ENCODE measurements at places on chromosomes 2 and 18.

DNA sequence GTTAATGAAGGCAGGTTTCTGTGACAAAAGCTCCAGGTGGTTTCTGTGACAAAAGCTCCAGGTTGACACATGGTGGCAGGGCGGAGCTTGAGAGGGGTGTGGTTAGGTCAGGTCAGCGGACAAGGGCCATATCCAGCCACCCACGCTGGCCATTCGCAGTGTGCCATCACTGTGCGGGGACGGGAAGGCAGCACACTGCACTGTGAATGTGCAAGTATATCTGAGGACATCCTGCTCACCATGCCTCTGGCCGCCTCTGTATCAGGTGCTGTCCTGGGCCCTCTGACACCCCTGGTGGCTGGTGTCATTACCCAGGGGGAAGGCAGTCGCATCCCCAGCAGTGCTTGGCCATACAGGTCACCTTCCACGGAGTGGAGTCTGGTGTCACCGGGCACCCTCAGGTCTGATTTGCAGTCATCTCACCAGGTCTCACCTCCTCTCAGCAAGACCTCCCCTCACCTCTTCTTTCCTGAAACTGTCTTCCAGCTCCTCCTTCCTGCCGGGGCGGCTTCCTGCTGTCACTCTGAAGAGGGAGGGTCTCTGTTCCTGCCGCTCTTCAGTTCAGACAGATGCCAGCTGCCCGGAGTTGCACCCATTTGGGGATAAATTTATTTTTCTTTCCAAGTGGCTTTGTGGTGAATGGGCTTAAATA, 34.9 kb downstream of the CTIF start:
- no peak for DNase-seq

GRCh38 chr2:136344339-136344738, 226.4 kb upstream of the CXCR4 start:
- no peak for DNase-seq

DNA sequence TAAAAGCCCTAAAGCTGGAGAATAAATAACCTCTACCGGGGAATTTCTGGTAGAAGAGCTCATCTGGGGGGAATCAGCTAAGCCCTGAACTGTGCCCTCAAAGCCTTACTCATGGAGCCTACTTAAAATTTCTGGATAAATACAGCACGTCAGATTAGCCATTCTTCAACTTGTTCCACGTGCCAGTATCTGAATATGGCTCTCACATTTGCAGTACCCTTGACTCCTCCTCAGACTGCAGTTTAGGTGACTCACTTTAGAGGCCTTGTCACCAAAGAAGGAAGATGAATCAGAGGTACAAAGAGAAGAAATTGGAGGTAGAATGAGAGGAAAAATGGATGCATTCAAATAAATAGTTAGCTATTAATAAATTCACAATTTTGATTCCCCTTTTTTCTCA, 34.6 kb upstream of the POTEC start:
- DNase-seq, result peak; percentile 61

GRCh38 chr2:222548992-222549391, 106.9 kb downstream of the FARSB start:
- no peak for DNase-seq

DNA sequence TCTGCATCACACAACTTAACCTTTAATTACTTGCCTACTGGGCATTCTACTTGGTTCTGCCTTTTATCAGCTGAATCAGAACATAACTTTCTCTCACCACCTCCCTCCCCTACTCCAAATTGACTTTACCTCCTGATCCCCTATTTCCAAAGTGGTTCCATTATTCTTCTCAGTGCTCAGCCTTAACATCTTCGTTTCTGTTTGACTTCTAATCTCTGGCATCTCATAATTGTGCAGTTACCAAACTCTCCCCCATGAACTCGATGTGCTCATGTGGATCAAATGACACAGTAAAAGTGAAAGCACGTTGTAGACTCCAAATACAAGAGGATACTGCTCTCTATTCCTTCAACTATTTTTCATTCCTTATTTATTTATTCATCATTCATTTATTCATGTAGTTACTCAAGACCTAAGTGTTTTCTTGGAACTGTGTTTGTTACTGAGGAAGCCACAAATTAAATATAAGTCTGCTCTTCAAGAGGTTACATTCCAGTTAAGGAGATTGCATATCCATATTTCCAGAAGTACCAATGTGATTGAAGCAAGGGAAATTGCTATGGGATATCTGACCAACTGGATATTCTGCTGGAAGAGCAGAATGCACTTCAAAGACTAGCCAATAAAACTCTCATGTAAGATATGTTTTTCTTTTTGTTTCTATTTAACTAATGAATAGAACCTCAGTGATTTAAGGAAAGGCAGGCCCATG, 158.8 kb downstream of the TMEFF2 start:
- no peak for DNase-seq

- no peak for DNase-seq
Observed at GRCh38 chr2:236608710-236609109, 39.1 kb downstream of the ACKR3 start.

- DNase-seq, result no peak
Observed at GRCh38 chr2:230328155-230328458, 1.1 kb downstream of the SP140L start.

- no peak for DNase-seq
Observed at GRCh38 chr2:155665704-155666103, 666.8 kb downstream of the NR4A2 start.

GRCh38 chr2:151918308-151918707, 90.1 kb upstream of the ARL5A start:
- DNase-seq, result no peak

- no peak for DNase-seq
Observed at GRCh38 chr2:113183703-113184102, 9.9 kb downstream of the PSD4 start.

DNA sequence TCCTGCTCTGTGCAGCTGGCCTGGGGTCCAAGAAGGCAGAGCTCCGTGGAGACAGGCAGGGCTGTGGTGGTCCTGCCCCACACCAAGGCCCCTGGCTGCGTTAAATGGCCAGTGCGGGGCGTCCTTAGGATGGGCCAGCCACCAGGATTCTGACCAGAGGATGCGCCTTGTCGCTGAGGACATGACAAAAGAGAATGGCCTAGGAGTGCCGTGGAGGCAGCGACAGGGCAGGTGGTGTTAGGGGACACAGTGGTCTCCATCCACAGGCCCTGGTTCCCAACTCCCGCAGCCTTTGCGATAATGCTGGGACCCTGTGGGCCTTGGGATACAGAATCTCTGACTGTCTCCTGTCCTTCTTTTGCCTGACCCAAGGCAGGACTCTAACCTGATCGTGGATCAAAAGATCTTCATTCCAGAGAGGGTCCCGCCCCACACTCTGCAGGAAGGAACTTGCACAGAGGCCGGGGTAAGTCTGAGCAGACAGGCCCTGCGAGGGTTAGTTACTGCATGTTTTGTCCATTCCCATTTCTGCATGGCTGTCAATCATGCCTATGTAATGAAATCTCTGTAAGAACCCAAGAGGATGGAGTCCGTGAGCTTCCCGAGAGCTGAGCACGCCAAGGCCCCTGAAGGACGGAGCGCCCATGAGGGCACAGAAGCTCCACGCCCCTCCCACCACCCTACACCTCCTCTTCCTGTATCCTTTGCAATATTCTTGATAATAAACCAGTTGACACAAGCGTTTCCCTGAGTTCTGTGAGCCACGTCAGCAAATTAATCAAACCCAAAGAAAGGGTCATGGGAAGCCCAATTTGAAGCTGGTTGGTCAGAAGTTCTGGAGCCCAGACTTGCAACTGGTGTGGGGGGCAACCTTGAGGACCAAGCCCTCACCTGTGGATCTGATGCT, 251.5 kb upstream of the SALL3 start:
- DNase-seq, result no peak

- no peak for DNase-seq
Observed at GRCh38 chr2:140808820-140809219, 1322.0 kb downstream of the LRP1B start.

DNA sequence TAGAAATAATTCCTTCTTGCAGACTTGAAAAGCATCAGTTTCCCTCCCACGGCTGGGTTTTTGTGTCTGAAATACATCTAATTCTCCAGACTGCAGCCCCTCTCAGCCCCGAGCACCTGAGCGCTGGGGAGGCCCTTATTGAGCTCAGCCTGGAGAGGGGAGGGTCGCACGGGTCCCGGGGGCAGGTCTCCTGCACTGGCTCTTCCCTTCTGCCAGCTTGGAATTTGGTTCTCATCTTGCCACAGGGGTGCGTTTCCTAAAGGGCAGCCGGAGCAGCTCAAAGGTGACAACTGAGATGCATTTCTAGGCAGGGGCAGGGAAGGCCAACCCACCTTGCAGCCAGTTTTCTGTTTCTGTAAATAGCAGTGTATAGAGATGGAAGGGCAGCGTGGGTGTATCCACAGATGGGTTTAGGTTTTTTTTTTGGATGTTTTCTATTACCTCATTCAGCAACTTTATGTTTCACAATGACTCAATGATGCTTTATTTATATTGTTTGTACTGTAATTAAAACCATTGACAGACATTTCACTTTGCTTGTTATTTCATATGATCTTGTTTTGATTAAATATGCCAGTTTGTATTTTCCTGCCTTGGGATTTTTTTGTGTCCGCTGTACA, 37.0 kb downstream of the GBX2 start:
- no peak for DNase-seq

- DNase-seq, result no peak
Observed at GRCh38 chr2:31764169-31764568, 183.4 kb upstream of the SRD5A2 start.

DNA sequence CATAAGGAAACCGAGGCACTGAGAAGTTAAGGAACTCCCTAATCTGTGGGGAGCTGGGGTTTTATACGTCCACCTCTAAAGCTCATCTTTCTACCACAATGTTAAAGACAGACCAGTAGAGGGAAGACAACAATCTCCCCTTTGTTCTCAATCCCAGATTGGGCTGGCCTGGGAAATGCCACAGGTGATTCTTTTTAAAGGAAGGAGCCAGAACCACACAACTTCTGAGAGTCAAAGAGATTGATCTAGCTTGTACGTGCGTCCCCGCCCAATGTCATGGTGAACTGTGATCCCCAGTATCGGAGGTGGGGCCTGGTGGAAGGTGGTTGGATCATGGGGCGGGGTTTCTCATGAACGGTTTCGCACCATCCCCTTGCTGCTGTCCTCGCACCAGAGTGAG, 81.8 kb upstream of the LCLAT1 start:
- no peak for DNase-seq

DNA sequence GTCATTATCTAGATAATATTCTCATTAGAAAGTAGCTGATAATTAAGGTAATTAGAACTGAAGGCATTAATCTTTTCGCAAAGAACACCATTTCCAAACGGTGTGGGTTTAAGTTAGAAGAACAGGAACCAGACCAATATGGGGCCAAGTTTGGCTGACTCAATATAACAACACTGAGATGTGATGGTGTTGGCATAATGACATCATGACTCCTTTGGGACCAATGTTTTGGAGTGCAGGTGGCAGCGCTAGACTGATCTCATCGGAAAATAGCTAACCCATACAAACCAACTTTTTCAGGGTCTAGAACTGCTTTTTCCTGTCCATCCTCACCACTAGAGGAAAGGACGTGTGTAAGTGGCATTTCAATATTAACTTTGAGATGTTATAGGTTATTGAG, 1171.7 kb upstream of the ZEB2 start:
- DNase-seq, result no peak

DNA sequence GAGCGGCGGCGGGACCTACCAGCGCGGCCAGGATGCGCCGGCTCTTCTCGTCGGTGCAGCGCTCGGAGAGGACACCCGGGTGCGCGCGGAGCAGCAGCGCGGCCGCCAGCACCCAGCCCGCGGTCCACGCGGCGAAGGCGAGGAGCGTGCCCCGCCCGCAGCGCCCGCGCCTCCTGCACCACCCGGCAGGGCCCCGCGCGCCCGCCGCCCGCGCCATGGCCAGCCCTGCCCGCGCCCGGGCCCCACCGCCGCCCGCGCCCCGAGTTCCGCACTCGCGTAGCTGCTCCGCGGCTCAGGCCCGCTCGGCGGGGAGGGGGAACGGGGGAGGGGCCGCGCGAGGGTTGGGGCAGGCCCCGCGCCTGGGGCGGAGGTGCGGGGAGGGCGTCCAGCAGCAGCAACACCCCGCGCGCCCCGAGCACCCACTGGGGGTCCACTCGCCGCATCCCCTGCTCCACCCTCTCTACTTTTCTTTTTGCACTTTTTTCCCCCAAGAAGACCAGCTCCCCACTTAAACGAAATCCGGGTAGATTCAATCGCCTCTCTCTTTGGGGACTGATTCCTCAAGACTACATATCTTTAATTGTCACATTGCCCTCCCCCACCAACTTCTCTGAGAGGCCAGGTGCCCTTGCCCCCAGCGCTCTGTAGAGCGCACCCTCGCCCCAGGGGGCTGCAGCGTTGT, at the start of gene DIPK1C:
Gene DIPK1C, minus strand, starts transcription at position 266 of the 682 bp plus-strand sequence. Its CDS starts 49 bp downstream, at position 217.
- DNase-seq, result no peak

DNA sequence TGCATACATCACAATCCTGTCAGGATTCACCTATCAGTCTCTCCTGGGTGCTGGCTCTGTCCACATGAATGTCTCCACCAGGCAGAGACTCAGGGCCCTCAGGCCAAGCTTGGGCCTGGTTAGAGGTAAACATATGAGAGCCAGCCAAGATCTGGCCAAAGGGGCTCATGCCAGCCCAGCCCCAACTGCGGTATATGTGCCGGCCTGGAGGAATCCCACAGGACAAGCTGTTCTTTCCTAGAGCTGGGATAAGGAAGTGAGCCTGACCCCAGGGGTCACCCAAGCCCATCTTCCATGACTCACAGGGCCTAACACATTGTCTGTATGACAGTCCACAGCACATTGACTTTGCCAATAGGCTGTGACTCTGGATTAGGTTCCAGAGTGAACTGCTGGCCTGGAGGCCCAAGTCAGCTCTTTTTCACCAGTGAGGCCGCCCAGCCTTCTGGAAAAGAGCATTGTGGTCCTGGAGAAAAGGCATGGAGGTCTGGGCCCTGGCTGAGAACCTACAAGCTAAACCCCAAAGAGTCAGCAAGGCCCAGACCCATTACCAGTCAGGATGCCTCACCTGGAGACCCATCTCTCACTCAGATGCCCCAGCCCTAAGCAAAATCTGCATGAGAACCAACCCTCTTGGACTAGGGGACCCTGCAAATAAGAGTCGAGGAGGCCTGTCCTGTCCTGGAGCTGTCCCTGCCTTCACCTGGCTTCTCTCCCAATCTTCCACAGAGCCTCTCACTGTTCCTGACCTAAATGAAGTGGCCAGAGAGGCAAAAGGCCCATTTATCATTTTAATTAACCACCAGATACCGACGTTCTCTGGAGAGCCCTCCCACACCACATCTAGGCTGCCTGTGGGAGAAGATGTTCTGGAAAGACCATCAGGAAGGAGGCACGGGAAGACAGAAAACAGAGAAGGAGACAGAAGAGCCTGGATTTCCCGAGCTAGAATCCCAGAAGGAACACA, 120.9 kb upstream of the PKDCC start:
- DNase-seq, result peak; percentile 52

- peak; percentile 26 for DNase-seq
Observed at GRCh38 chr2:219344751-219345430, 12.3 kb upstream of the RESP18 start.

DNA sequence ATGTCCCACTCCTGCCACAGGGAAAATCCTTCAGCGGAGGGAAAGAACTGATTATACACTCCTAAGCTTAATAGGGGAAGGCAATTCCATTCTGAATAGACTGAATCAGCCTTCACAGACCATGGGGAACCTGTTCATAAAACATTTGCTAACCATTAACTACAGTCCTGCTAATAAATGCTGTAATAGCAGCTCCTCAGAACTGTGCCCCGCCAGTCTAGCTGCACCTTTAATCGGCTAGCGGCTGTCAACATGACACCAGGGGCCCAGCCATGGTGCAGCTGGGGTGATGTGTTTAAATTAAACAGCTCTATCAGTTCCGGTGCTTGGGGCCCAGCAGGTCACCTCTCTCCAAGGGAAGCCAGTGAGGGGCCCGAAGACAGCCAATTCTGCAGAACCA, 77.8 kb downstream of the GALNT14 start:
- DNase-seq, result peak; percentile 72
